NCI-H526 treated with DMSO at 0.1 percent for 48 hours (cell line): ENCODE measurements at places on chromosomes 5 and 9.

- no peak for DNase-seq
These were observed 159.5 kb downstream of the GNA14 start for GRCh38 chr9:77488439-77489126.

GRCh38 chr5:60820593-60821487 is 23.2 kb downstream of the ELOVL7 start:
- no peak for DNase-seq

GRCh38 chr5:119368238-119368630 is 12.4 kb downstream of the TNFAIP8 start:
- no peak for DNase-seq

DNA sequence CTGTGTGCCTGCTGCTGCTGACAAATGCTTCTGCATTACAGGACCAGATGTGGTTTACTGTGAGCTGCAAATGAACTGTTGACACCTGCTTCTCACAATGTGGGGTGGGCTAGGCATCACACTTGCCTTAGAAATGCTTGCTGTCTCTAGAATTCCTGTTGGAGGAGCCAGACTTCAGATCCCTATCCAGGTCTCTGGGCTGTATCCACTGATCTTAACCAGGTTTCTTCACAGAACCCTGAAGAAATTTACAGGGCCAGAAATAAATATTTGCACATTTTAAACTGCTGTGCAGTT is 255.4 kb downstream of the FAM114A2 start:
- no peak for DNase-seq

GRCh38 chr5:35194635-35195471 is 35.4 kb downstream of the PRLR start:
- no peak for DNase-seq

DNA sequence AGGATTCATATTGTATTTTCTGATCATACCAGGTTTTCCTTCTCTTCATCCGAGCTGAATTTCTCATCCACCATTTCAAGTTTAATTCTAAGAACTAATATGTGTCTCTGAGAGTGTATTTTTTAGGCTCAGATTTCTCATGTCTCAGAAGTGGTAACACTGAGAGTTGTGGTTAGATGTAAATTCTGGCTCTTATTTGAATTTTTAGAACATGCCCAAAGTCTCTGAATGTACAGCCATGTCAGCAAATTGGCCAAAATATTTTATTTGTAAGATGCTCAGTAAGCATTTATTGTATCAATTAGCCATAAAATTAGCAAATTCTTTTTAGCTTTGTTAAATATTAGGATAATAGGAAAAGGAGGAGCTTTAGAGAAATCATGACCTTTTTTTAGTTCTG is 16.6 kb downstream of the SV2C start:
- DNase-seq = no peak

DNA sequence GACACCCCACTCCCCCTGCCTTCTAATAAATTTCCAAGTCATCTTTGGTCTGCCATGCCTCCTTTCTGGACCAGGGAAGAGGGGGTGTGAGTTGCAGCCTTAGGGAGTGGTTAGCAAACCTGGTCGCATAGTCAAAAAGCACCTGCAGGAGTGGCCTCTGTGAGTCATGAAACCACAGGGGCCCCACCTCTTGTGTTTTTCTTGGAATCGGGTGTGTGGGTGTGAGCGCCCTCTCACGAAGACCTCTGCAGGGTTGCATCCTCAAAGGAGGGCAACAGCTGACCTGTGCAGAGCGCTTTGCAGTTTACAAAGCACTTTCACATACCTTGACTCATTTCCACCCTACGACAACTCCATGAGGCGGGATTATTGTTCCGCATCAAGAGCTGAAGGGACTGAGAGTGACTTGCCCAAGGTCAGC is 36.8 kb upstream of the TEX48 start:
- no peak for DNase-seq

DNA sequence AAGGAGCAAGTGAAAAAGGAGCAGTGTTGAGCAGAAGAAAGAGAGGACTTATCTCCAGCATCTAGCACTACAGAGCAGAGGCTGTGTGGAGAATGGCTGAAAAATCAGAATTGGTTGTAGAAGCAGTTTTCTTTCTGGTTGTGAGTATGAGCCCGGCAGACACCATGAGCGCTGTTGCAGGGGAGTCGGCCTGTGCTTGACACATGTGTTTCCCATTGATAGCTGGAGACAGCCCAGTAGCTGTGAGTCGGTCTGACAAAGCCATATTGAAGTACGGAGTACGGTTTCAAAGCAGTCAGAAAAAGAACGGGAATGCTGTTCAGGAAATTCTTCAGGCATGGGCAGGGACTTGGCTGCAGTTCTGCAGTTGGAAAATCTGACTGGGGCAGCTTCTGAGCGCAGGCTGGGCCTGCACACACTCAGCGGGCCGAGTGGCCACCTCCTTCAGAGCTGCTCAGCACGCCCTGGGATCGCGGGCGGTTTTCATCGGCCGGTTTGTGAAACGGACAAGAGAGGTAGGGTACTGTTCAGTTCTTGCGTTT is at the start of gene SGCD:
TSS of gene SGCD (plus strand) at position 447 of the 542 bp plus-strand sequence.
- no peak for DNase-seq

DNA sequence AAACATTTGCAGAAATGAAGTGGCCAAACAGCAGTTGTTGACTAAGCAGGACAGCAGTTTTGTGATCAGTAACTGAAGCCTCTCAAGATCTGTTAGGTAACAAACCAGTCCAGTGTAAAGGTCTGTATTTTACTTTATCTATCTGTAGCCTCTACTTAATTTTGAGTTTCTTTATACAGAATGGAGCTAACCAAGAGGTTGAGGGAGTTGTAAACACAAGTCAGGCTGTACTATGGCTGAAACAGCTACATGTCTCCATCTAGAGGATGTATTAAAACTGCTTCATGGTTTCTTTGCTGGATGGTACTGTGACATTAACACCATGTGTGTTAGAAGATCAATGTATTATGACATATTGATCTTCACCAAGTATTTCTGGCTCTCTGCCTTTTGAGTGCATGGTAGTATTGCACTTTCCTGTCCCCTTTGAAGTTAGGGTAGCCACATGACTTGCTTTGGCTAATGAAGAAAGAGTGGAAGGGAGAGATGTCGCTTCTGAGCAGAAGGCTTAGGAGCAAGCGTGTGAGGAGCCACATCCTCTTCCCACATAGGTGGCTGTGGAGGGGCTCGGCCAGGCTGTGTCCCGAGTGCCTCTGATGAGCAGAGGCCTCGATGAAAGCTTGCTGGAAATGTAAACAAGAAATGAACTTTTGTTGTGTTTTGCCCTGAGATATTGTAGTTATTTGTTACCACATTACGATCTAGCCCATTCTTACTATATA is 105.6 kb upstream of the PCA3 start:
- DNase-seq = no peak

DNA sequence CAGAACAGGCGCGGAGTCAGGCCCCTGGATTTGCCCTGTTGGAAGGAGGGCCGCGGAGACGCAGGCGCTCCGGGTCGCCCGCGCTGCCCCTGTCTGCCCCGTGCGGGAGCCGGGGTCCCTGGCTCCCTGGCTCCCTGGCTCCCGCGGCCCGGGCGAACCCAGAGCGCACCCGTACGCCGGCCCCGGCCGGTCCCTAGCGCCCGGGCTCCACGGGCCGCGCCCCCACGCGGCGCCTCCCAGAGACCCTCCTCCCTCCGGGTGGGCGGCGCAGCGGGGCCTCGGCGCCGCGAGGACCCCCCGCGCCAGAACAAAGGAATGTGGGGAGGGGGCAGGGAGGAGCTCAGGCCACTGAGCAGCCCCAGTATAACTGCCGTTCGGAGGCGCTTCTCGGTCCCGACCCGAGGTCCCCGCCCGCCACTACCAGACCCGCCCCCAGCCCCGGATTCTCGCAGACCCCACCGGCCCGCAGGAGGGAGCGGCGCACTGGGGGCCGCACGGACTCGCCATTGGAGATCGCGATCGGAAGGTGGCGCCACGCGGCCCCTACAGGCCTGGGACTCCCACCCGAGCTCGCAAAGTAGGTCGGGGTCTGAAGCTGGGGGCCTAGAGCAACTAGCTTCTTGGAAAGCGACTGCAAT is 2.4 kb downstream of the NFIL3 start:
- peak; percentile 4 for DNase-seq

- DNase-seq = peak; percentile 78
These were observed 43.1 kb downstream of the BASP1 start for GRCh38 chr5:17260549-17260948.

GRCh38 chr5:179226696-179227095 is 118.6 kb downstream of the ADAMTS2 start:
- DNase-seq = no peak

GRCh38 chr5:169703813-169704212 is 66.7 kb downstream of the DOCK2 start:
- no peak for DNase-seq

GRCh38 chr5:34484216-34484920 is 171.8 kb upstream of the RAI14 start:
- DNase-seq = no peak

DNA sequence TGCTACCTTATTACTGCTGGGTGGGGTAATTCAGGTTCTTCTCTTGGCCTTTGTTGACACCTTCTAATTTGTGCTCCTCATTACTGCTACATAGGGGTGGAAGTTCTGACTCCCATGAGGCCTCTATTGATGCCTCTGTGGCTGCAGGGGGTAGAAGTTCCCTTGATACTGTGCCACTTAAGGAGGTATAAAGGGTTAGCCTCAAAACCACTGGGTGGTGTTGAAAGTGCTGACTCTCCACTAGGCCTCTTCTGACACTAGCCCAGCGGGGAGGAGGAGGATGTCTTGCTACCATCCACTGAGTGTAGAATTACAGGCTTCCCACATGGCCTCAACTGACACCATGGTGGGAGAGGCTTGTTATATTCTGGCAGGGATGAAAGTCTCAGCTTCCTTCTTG is 36.7 kb upstream of the CCDC112 start:
- no peak for DNase-seq

DNA sequence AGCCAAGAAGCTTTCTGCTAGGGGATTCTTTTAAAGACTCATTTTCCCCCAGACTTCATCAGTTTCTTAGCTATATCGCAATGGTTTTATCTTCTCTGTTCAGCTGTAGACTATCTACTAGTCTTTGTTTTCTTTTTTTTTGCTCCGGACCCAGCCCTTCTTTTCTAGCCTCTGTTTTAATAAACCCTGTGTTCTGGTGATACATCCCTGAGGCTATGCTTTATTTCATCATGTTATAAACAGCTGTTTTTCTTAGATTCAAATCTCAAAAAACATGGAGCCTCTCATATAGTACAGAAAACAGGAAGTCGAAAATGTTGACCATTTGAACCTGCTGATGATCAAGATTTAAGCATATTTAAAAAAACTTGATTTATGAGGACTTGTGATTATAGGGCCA is 37.8 kb downstream of the SCGB3A1 start:
- DNase-seq = no peak

DNA sequence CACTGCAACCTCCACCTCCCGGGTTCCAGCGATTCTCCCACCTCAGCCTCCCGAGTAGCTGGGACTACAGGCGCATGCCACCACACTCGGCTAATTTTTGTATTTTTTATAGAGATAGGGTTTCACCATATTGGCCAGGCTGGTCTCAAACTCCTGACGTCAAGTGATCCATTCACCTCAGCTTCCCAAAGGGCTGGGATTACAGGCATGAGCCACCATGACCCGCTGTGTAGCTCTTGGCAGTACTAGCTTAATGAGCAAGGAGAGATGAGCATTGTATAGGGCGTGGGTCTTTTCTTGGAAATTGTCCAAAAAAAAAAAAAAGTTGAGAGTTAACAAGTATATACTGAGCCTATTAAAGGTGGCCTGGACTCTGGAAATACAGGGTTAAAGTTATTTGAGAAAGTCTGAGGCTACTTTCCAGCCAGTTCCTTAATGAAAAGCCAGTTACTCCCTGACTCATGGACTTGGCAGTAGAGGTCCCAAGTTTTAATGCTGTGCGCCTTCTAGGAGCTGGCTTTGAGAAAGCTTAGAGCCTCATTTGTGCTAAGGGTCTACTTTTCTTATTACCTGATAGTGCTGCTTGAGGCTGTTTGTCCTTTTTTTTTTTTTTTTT is 4.2 kb upstream of the FGF18 start:
- no peak for DNase-seq

DNA sequence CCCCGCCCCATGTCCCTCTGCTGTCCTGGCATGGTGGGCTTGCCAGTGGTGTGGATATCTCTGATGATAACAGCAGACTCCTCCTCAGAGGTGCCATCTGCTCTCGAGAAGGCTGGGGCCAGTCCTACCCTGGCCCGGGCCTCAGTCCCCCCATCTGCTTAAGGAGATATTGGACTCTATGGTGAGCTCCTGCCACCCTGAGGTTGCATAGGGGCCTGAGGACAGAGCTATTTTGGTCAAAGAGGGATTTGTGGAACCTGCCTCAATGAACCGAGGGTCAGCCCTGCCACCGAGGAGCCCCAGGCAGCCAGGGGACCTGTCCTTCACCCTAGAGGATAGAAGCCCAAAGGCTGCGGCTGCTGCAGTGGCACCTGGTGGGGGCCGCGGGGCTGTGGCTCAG is 32.6 kb downstream of the NTNG2 start:
- DNase-seq = no peak

DNA sequence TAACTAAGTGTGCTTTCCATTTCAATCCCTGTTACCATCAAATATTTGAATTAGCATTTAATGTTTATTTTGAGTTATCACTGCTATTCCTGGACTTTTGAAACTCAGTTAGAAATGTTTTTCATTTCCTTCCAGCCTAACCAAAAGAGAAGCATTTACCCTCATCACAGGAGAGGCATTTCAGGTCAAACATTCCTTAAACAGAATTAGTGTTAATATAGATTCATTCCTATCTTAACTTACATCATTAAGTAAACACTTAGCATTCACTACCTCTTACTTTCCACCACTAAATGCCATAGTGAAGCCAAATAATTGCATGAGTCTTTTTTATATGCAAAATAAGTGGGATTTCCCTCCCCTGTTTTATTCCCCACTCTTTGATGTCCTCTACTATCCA is 136.6 kb upstream of the OR13F1 start:
- DNase-seq = no peak

DNA sequence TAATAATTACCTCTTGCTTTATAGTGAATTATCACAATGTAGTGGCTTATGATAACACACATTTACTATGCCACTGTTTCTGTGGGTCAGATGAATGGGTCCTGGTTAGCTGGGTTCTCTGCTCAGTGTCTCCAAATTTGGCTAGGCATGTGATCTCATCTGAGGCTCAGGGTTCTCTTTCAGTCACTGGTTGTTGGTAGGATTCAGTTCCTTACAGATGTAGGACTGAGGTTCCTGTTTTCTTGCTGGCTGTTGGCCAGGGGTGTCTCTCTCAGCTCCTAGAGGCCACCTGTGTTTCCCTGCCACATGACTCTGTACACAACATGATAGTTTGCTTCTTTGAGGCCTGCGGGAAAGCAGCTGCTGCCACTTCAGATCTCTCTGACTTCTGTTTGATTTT is 7.1 kb downstream of the NFX1 start:
- no peak for DNase-seq

DNA sequence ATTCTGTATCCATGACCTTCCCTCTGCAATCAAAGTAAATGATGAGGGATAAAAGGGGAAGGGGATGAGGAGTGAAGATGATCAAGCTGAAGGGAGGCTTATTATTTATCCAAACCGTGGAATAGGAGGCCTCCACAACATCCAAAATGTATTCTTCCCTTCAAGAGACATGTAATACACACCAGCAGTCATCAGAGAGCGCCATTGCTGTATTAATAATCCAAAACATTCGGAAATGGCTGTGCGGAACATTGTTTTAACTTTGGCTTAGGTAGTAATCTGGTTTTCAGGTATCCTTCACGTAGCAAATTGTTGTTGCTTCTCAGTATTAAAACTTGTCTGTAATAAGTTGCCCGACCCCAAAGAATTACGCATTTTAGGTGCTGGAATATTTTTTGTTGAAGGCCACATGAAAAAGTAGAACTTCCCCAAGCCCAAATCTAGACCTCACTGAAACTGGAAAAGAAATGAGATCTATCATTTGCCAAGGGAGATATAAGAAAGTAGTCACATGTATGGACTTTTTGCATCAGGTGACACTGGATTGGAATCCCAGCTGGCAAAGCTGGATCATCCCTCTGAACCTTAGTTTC is 2.6 kb upstream of the BOD1 start:
- DNase-seq = peak; percentile 25
